NCI-H146 (cell line): ENCODE measurements at places on chromosomes 16 and 17.

DNA sequence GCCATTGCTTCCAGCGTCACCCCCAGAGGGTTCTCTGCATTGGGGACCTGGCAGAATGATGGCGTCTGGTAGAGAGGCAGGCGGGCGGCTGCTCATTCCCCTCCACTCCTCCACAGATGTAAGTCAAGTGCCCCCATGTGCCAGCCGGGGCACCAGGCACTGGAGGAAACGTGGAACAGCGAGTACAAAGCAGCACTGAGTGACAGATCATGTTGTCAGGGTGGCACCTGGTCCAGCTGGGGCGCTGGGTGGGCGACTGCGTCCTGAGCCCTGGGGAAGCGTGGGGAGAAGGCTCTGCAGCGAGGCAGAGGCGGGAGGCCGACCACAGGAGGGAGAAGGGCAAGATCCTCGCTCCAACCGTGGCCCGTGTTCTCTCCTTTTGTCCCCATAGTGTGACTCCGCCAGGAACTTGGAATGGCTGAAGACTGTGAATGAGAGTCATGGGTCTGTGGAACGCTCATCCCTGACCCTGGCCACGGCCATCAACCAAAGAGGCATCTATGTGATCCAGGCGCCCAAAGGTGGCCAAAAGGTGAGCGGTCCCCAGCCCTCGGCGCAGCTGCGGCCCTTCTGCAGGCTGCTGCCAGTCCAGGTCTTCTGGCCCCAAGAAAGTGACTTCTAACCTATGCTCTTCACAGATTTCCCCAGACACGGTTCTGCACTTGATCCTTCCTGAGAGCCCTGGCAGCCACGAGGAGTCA, 76.7 kb downstream of the RNF213 start:
- no peak for DNase-seq

GRCh38 chr17:77061669-77062068, 79.1 kb upstream of the SEC14L1 start:
- DNase-seq: no peak

DNA sequence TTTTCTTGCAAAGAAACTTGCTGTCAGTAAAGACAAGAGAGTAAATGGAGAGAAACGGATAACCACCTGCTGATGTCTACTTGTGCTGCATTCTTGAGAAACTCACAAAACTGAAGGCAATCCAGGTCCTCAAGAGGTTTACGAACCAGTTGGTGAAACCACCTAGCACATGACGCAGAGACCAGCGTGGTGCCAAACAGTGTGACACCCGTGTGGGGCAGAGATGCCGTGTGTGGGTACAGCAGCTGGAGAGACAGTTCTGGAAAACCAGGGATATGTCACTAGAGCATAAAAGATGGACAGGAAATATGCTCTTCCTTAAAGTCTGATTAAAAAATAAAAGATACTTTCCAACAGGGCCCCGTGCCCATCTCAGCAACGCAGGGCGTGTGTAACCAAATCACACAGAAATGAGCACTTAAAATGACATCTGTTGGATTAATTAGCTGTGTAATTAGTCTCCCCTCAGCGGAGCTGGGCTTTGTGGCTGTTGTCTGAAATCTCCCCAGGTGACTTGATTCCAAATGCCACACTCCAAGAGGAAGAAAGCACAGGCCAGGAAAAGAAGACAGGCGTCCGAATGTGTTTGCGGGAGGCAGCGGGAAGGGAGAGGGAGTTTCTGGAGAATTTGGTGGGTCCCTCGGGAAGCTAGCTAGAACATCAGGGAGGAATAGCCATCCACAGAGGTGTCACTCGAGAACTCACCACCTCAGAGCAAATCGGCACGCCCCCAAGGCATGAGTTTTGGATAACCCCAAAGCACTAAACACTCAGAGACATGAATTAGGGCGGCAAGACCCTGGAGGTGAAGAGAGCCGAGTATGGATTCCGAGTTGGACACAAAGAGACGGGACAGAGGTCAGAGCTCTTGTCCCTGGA, 109.8 kb downstream of the ZFHX3 start:
- DNase-seq: peak; percentile 25

GRCh38 chr17:73969956-73970355, 233.5 kb upstream of the RPL38 start:
- no peak for DNase-seq

- DNase-seq: no peak
These were observed 10.9 kb downstream of the RAB40C start for GRCh38 chr16:600781-601180.

- no peak for DNase-seq
These were observed 57.4 kb upstream of the GRIN2A start for GRCh38 chr16:10239640-10240039.
